SJSA1 (cell line): ENCODE measurements at places on chromosomes 4 and X. TPM values are rescaled to one million over a fixed set of nuclear protein-coding genes. Genes with fewer than 3 reads are reported as not detected.

DNA sequence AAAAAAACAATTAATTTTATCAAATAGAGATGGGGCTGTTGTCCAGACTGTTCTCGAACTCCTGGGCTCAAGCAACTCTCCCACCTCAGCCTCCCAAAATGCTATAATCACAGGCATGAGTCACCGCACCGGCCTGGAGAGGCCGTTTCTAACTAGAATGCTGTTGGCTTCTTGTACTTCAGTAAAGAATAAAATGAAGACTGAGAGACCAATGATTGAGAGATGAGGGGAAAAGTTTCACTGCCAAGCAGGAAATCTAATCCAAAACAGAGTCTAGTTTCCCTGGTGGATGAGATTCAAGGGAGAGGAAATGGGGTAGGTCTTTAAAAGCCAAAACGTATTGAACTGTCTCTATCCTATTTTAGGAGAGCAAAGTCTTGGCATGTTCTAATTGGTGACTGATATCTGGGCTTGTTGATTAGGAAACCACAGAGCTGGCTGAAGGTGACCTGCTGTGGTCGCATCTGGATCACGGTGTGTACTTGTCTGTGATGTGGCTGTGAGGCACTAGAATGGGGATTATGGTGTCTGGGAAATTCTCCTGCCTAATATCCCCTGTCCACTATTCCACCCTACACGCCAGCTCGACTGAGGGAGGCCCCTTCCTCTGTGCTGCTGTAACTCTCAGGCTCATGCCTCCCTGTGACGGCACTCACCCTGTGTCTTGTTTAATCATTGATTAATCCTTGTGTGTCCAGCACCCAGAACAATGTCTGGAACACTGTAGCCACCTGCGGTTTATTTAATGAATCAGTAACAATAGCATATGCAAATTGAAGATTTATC lies 15.0 kb upstream of the TRIM2 start:
- DNase-seq, result no peak

Gene GPR82
- total RNA-seq, result not detected in 2 replicates

- no peak for DNase-seq
Observed at GRCh38 chr4:35250761-35251160, 993.6 kb downstream of the ARAP2 start.

DNA sequence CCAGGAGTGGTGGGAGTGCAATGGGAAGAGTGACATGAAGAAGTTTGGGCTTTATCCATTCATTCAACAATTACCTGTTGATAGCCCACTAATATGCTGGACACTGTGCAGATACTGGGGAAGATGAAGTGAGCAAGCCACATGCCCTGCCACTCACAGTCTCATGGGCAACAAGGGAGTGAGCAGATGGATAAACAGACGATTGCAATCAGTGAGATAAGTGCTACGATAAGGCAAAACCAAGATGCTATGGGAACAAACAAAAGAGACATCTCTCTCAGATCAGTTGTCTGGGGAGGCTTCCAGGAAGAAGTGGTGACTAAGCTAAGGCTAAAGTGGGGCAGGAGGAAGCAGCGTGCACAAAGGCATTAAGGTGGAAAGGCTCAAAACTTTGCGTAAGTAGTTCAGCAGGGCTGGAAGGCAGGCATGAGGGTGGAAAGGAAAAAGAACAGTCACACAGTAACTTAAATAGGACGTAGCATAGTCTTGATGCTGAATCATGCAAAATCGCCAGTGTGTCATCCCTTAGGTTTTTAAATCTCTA lies 31.7 kb downstream of the GAB3 start:
- no peak for DNase-seq

Gene RS1
- 0.05 TPM in 1 of 2 replicates, not detected in the other for total RNA-seq

DNA sequence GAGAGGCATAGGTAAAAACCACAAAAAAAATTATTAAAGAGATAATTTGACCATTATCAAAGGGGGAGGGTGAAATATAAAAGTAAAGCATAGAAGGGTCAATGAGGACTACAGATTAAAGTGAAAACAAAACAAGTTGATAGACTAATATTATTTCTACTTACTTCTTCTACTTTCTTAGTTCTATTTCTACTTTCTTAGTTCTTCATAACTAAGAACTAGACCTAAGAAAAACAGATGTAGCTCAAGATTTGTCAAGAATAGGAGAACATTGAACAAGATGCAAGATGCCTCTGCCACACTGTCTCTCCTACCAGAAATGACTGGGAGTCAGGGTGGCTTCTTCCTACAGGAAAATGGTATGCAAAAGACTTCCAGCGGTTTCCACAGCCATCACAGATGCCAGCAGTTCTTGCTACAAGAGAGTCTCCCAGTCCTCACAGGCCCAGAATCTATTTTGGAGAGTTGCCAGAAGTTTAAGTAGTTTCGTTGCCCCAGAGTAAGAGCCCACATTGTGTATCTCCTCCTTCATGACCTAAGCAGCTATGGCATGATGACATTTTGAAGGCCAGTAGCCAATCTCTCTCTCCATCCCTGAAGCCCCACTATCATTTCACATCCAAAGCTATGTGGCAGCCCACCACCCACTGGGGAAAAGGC lies 42.9 kb upstream of the DDX60 start:
- no peak for DNase-seq

Gene GNRHR
- total RNA-seq, result not detected in 2 replicates

- no peak for DNase-seq
Observed at GRCh38 chr4:499567-499966, 557 bp downstream of the PIGG start.

Gene RASSF6
- not detected in 2 replicates for total RNA-seq

DNA sequence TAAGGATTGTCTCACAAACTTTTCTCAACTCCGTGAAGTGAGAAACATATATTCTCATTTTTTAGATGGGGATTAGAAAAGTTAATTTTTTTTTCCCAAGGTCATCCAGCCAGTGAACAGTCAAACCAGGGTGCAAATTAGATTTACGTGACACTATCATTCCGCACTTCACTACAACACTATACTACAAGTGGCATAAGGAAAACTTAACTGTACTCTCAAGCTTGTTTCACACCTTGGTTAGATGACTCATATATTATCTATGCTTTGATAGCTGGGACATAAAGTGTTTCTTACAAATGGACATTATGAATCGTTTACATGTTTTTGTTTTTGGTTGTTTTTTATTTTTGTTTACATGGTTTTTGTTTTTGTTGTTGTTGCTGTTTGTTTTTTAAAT lies 525.7 kb downstream of the PPARGC1A start:
- DNase-seq, result no peak

Gene KLF3
- total RNA-seq, result 4.1 and 8.3 TPM in 2 replicates

GRCh38 chr4:162972661-162973330 lies 193.9 kb downstream of the NAF1 start:
- DNase-seq, result no peak

DNA sequence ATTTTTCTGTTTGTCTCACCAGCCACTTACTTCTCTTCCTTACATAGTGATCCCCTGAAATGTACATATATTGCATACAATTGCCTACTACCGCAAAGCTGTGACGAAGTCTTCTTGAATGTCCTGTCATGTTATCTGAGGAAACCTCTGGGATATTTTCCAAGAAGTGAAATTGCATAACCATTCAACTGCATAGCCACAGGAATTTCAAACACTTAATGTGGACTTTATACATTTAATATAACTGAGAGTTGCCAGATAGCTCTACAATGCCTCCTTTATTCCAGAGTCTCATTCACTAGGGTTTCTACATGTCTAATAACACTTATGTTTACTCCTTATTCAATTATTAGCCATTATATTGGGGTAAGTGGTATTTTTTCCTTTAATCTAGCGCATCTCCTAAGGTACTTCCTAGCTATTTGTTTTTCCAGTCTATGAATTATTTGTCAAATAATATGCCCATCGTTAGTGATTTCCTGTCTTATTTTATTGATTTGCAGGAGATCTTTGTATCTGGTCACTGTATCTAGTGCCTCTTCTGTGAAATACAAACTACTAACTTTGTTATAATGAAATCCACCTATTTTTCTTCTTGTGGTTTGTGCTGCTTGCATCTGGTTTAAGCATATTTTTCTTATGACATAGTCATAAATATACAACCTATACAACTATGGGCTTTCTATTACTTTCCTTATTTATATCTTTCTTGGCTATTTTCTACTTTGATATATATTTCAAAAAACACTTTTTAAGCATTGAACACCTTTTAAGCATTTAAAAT lies 69.2 kb upstream of the GRID2 start:
- DNase-seq, result peak; percentile 58

GRCh38 chr4:181711387-181711786 lies 531.8 kb upstream of the TENM3 start:
- DNase-seq, result no peak

GRCh38 chr4:88897180-88897579 lies 159.8 kb downstream of the FAM13A start:
- no peak for DNase-seq

Gene NLGN4X
- 0.53 and 1.2 TPM in 2 replicates for total RNA-seq

Gene MXRA5
- total RNA-seq, result 0.22 and 0.32 TPM in 2 replicates

Gene BMX
- not detected in 2 replicates for total RNA-seq

DNA sequence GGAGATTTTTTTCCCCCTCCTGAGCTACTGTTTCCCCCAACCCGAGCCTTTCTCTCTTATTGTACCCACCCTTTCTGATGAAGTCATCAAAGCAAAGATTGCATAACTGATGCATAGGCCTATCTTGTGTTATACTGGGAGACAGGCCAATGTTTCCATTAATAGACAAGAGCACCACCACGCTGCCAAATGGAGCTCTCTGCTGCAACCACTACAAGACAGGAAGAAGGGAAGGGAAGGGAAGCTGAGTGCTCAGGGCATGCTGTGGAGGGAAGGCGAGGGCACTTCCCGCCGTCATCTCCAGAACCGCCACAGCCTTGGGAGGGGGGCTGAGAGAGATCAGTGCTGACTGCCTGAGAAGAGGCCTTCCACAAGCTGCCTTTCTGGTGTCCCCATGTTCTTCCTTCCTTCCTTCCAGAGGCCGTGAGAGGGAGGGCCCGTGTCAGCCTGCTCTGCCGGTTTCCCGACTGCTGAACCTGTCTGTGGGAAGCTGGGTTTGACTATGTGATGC lies 75.0 kb downstream of the MGST2 start:
- no peak for DNase-seq

Gene ADAMTS3
- 0.45 and 0.81 TPM in 2 replicates for total RNA-seq

GRCh38 chrX:39650768-39651347 lies 446.9 kb downstream of the BCOR start:
- no peak for DNase-seq

Gene PABPC5
- 0.61 and 1.4 TPM in 2 replicates for total RNA-seq

GRCh38 chr4:29549342-29549741 lies 1170.8 kb upstream of the PCDH7 start:
- DNase-seq, result no peak

DNA sequence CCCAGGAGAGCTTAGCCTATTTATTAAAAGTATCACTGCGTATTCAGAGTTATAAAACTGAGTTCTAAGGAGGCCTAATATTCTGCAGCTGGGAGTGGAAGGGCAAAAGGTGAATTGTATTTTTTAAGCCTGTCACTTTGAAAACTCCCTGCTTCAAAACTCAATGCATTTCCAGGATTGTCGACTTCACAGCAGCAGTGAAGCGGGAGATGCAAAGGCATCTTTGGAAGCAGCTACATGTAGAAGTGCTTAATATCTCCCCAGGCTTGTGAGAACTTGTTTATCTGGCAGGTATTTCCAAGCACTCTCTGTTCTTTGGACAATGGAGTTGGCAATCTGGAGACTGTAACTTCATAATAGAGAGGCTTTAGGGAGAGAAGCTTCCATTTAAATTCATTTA lies 717.5 kb upstream of the SLIT2 start:
- DNase-seq, result no peak

Gene GABRA4
- not detected in 2 replicates for total RNA-seq

DNA sequence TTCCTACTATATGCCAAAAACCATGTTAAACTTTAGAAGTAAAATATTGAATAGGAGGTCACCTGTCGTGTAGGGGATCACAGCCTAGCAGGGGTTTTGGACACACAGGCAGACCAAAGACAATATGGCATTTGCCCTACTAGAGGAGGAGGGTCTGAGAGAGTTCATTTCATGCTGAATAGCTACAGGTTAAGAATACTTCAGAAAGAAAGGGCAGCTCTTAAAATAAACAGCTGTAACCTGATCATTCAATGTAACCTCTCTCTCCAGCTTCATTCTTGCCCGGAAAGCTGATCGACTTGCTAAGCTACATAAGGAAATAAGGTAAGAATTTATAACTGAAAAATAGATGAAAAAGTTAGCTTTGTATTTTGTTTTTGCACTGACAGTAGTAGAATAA lies 79.9 kb downstream of the MAOA start:
- DNase-seq, result no peak

Gene CENPU
- 106 and 111 TPM in 2 replicates for total RNA-seq

GRCh38 chrX:74346088-74346487 lies 42.1 kb downstream of the ZCCHC13 start:
- DNase-seq, result no peak

Gene GYG2
- 13.0 and 19.0 TPM in 2 replicates for total RNA-seq

DNA sequence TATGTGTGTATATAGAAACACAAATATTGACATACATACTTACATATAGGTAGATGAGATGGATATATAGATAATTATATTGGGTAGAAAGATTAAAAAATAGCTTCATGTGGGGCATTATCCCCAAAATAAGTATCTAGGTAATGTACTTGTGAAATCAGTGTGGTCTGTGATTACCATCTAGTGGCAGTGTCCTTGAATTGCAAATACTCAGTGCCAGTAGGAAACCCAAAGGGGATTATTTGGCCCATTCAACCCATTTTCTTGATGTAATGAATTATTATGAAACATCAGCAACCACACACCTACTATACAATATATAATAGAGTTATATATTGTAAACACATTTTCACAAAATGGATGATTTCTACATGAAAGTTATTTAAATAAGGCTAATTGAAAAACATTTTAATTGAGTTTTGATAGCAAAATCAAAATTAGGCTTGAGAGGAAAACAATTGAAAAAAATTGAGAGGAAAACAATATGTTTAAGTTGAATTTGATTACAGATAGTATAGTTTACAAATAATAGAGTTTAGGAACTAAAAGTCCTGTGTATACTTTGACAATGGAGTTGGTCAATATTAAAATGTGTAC lies 389.4 kb downstream of the GALNTL6 start:
- no peak for DNase-seq

GRCh38 chr4:147924604-147925412 lies 192.9 kb downstream of the ARHGAP10 start:
- DNase-seq, result no peak

- no peak for DNase-seq
Observed at GRCh38 chr4:110869862-110870572, 247.1 kb upstream of the PITX2 start.

DNA sequence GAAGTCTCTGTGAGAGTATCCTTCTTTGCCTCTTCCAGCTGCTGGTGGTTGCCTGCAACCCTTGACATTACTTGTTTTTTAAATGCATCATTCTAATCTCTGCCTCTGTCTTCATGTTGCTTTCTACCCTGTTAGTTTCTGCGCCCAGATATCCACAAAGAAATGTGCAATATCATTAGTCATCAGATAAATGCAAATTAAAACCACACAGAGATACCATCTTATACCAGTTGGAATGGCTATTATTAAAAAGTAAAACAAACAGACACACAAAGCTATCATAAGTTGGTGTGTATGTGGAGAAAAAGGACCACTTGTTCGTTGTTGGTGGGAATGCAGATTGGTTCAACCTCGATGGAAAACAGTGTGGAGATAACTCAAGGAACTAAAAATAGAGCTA lies 517.4 kb downstream of the FAT4 start:
- no peak for DNase-seq

Gene P2RY10
- total RNA-seq, result not detected in 2 replicates

- DNase-seq, result no peak
Observed at GRCh38 chr4:11603591-11604194, 175.0 kb upstream of the HS3ST1 start.

Gene FAM53A
- total RNA-seq, result 0.39 TPM in 1 of 2 replicates, not detected in the other
